ENCODE measurements at places on chromosomes 2 and 18. TPM values are rescaled to one million over a fixed set of nuclear protein-coding genes. Genes with fewer than 3 reads are reported as not detected.

DCC gene
- polyA plus RNA-seq: 1.9 TPM

IKZF2 gene
- 11.2 TPM for polyA plus RNA-seq

MARS2 gene
- 3.5 TPM for polyA plus RNA-seq

DNA sequence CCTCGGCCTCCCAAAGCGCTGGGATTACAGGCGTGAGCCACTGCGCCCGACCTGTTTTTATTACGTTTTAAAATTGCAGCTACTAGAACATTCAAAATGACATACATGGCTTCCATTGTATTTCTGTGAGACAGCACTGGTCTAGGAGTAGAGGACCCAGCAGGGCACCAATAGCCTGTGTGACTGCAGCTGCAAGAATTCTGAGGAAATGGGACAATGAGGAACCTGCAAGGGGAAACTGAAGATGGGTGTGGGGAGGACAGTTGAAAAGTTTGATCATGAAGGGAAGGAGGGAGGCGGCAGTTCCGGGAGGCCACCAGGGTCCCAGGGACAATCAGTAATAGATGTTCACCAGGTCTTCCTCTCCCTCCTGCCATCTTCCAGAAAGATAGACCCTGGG, 13.9 kb upstream of the DNPEP start:
- DNase-seq: no peak

- DNase-seq: no peak
These were observed 1.5 kb downstream of the CRYBA2 start for GRCh38 chr2:218991674-218992168.

DNA sequence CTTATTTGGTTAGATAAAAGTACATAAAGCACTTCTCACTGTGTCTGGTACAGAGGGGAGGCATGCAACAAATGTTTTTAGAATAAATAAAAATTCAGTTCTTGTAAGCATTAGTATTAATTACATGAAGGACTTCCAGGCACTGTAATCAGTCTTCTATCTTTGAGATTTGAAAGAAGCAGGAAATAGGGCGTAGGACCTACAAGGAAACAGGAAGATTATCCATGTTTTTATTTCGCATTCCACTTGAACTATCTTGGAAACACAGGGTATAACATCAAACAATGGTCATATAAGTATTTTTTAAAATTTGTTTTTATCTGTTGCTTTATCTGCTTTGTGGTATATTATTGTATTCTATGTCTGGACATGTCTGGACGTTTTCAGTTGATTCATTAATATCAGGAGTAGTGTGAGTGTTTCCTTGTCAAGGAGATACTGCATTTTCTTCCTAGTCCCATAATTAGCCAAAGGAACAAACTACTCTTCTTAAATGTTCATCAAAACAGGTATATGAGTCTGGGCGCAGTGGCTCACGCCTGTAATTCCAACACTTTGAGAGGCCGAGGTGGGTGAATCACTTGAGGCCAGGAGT, 32.5 kb downstream of the BMPR2 start:
- no peak for DNase-seq

DNA sequence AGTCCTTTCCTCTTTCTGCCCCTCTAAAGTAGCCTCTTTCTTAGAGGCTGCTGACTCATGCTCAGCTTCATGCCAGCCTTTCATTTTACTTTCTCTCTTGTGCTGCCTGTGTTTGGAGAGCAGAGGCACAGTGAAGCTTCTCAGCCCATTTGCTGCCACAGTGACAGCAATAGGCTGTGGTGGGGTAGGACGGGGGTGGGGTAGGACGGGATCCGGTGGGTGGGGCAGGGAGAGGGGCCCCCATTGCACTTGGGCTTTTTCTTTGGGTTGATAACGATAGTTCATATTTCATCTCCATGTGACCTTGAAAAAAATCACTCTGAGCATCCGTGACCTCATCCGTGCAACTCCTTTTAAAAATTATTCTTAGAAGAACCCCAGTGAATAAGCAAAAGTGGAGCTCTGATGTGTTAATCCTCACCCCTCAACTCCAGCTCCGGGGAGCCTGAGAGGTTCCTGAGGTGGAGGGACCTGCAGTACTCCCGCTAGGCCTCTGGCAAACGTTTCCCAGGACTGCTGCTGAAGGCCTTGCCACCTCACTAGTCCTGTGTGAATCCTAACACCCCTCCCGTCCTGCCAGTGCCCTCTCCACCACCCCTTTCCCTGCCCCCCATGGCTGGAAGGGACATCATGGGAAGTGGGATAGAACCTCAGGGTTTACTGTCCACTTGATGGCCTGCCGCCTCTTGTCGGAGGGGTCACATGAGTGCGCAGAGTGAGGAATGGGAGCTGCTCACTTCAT, 70.8 kb downstream of the INPP4A start:
- DNase-seq: no peak

DNA sequence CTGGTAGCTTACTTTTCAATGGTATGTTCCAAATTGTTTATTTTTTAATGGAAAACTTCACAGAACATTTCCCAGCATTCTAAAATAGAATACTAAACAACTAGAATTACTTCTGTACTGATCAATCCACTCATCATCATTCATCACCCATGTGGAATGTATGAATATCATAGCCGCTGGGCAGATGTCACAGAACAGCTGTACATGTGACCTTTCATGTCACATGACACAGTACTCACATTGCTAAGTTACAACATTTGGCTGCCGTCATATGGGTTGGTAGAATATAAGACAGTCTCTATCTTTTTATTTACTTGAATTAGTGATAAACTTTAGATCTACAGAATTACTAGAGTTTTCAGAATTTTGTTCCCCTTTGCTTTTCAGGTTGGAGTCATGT, 387.6 kb downstream of the ZEB2 start:
- no peak for DNase-seq

DNA sequence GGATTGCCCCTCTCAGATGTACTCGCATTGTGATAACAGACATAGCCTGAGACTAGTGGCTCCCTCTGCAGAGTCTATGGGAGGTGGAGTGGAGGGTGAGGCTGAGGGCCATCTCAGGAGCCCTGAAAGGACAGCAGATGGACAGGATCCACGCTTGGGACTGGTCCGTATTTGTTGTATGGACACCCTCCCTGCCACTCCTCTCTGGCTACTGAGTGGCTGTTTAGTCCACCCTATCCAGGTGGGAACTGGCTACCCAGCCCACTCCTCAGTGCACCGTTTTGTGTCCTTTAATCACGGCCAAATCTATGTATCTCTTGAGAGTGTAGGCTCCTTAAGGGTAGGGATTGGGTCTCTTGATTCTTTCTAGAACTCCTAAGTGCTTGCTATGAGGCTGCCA, 4.5 kb upstream of the GLI2 start:
- no peak for DNase-seq

DNA sequence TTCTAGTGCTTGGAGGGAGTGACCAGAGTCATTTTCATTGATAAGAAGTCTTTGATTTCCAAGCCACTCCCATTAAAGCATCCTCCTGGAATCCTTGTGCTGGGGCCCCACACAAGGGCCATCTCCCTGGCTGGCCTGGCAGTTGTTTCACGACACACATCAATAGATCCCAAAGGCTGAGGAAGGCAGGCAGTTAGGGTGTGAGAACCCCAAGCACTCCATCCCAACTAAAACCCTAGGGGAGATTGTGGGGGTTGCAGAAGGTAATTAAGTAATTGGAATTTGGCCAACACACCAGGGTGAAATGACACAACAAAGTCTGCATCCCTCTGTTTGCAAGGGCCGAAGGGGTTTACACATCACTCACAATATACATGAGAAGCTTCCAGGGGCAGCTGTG, 578.1 kb upstream of the SYT4 start:
- no peak for DNase-seq

DNA sequence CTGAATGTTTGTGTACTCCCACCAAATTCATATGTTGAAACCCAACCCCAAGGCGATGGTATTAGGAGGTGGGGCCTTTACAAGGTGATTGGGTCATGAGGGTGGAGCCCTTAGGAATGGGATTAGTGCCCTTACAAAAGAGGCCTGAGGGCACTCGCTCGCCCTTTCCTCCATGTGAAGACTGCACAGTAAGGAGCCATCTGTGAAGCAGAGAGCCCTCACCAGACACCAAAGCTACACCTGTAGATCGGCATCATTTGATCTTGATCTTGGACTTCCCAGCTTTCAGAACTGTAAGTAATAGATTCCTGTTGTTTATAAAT, 62.9 kb upstream of the FZD7 start:
- DNase-seq: no peak

DNA sequence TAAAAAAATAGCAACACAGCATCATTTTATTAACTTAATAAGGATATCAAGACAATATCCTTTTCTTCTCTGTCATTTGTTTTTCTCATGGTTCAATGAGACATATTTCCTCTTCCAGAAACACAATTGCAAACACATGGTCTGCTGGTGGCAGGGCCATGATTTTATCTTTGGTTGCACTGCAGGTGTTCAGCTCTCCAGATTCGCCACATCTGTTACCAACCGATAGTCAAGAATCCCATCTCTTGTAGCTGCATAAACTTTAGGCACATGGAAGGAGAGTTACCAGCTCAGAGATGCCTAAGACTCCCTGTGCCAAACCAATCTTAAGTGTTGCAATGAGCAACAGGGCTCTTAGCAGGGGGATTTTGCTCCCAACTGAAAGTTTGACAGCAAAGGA, 1303.2 kb upstream of the CELF4 start:
- no peak for DNase-seq

DNA sequence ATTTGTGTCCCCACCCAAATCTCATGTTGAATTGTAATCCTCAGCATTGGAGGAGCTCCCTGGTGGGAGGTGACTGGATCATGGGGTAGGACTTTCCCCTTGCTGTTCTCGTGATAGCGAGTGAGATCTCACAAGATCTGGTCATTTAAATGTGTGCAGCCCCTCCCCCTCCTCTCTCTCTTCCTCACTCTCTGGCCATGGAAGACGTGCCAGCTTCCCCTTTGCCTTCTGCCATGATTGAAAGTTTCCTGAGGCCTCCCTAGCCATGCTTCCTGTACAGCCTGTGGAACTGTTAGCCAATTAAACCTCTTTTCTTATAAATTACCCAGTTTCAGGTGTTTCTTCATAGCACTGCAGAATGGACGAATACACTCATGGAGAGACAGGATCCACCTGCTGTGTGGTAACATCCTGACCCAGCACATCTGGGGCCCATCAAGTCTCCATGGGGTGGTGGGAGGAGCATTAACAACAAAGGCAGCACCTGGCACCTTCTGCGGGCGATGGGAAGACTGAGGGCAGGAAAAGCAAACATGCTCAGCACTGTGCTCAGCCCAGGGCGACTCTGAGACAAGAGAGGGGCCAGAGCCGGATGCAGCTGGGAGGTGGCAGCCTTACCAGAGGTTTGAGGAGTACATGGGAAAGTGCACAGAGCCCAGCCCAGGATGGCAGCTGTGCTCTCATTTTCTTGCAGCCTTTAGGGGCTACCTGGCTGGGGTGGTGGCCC, 16.2 kb upstream of the ALPP start:
- DNase-seq: peak; percentile 19

GRCh38 chr2:68152681-68153347, 4.9 kb upstream of the PNO1 start:
- DNase-seq: no peak

DNA sequence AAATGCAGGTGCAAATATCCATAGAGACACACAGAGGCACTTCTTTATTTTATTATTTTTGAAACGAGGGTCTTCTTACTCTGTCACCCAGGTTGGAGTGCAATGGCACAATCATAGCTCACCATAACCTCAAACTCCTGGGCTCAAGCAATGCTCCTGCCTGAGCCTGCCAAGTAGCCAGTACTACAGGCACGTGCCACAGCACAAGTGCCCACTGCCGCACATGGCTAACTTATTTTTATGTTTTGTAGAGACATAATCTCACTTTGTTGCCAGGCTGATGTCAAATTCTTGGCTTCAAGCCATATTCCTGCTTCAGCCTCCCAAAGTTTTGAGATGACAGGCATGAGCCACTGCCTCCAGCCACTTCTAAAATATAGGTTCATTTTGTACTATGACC, 537.6 kb downstream of the THSD7B start:
- no peak for DNase-seq

- no peak for DNase-seq
These were observed 58.1 kb upstream of the KYNU start for GRCh38 chr2:142819411-142819810.

DNA sequence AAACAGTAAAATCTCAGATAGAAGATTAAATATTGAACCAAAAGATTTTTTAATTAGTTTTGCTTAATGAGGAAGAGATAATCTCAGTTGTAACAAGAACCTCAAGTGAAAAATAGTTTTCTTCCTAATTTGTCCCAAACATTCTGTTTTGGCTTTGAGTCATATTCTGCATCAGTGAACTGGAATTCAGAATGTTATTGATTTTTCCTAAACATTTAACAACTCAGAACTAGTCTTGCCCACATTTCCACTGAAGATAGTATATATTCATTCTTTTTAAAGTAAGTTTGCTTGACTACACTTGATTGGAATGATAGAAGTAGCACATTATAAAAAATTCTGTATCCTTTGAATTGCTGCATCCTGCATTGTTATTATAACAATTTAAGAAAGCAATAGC, 85.7 kb upstream of the UGP2 start:
- DNase-seq: no peak

DNA sequence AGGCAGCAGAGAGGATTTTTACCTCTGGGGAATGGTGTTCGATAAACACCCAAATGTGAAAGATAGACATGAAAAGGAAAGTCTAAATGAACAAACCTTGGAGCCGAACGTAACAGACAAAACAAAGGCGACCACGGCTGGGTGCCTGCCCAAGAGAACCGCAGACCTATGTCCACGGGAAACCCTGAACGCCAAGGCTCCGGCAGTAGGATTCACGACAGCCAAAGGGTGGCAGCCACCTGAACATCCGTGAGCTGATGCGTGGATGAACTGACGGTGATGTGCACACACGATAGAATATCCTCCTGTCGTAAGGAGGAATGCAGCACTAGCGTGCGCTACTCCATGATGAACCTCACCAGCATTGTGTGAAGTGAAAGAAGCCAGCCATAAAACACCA, 85.6 kb downstream of the MBP start:
- no peak for DNase-seq

DNA sequence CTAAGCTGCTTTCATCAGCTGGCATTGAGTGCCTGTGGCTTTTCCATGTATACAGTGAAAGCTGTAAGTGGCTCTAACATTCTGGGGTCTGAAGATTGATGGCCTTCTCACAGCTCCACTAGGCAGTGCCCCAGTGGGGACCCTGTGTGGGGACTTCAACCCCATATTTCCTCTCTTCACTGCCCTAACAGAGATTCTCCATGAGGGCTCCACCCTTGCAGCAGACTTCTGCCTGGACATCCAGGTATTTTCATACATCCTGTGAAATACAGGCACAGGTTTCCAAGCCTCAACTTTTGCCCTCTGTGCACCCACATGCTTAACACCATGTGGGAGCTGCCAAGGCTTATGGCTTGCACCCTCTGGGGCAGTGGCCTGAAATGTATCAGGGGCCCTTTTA, 188.2 kb upstream of the SYT4 start:
- DNase-seq: no peak
